Upper lobe of left lung (tissue), 6 donors: ENCODE measurements at places on chromosomes 1 and 21. TPM values are rescaled to one million over a fixed set of nuclear protein-coding genes. Genes with fewer than 3 reads are reported as not detected.
A peak's percentile ranks its signal among the peaks of the same experiment; 100 is the strongest.

DNA sequence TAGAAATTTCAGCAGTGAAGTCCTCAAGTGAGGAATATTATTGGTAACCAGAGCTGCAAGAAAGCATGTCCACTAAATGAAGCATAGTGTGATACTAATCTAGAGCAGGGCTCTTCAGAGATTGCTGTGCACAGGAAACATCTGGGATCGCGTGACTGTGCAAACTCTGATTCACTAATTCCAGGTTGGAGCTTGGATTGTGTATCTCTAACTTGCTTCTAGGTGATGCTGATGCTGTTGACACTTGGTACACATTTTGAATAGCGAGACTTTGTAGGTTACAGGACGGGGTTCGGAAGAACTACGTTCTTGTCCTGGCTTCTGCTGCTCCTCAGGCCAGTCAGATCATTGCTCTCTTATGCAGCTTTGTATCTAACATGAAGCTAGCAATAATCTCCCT is 66.5 kb downstream of the PRRX1 start:
- H3K27me3 ChIP-seq = no peaks in the 10 kb centered on the region
- no peak overlapping the region for H3K4me3 ChIP-seq
- H3K4me1 ChIP-seq = no peaks in the 10 kb centered on the region
- no peaks in the 10 kb centered on the region for H3K36me3 ChIP-seq

PTAFR gene
- total RNA-seq = 40.3 TPM

DNA sequence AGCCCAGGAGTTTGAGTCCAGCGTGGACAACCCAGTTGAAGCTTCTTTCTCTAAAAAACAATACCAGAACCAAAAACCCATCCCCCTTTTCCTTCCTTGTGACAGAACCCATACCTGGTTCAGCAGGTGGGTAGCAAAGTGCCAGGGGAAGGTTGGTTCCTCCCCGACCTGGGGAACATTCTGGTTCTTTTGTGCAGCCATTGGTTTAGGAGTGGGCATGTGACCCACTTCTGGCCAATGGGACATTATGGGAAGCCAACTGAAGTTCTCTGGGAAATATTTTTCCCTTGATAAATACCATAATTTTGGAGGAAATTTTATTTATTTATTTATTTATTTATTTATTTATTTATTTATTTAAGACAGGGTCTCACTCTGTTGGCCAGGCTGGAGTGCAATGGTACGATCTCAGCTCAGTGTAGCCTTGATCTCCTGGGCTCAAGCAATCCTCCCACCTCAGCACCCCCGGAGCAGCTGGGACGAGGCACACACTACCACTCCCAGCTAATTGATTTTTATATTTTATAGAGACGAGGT is 15.8 kb upstream of the MAPKAPK2 start:
- H3K4me3 ChIP-seq = no peak overlapping the region
- no peaks in the 10 kb centered on the region for H3K36me3 ChIP-seq
- no peaks in the 10 kb centered on the region for H3K27me3 ChIP-seq
- peaks cover 26% of the 10 kb centered on the region for H3K4me1 ChIP-seq
- no peak overlapping the region for H3K27ac ChIP-seq

DNA sequence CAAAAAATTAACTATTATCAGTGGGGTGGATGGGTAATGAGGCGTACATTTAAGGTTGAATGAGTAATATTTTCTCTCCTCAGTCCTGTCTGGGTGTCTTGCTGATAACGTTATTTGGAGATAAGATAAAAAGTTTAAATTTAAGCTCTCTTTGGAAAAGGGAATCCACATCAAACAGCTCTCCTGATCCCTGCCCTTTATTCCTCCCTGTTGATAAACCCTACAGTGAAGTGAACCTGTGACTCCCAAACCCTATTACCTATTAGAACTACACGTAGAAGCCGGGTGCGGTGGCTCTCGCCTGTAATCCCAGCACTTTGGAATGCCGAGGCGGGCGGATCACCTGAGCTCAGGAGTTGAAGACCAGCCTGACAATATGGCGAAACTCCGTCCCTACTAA is 9.9 kb upstream of the GPR161 start:
- no peak for DNase-seq
- H3K4me3 ChIP-seq = no peak overlapping the region
- no peaks in the 10 kb centered on the region for H3K36me3 ChIP-seq

FAAH gene
- 50.8 TPM for total RNA-seq

PRELP gene
- 54.8 TPM for total RNA-seq

DNA sequence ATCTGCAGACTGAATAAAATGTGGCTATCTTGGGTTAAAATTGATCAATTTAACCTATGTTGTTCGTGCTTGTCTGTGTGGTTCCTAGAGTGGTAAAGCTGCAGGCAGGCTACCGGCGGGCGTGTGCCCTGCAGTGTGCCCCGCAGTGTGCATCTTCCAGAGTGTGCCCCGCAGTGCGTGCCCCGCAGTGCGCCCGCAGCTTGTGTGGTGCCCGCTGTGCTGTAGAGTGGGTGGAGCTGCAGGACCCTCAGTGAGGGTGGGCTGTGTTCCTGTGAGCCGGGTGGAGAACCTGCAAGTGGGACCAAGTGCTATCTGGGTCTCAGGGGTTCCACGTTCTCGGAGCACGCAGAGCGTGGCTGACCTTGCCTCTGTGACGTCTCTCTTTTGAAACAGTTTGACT is 10.7 kb downstream of the RRP1 start:
- H3K27ac ChIP-seq = no peak overlapping the region
- no peaks in the 10 kb centered on the region for H3K4me1 ChIP-seq
- peaks cover 90% of the 10 kb centered on the region for H3K36me3 ChIP-seq

- DNase-seq = no peak
- H3K4me3 ChIP-seq = peak overlapping the region; percentile 40
- peaks cover 40% of the 10 kb centered on the region for H3K4me1 ChIP-seq
Measured at GRCh38 chr1:59295618-59296017, 1.3 kb upstream of the FGGY start.

DNA sequence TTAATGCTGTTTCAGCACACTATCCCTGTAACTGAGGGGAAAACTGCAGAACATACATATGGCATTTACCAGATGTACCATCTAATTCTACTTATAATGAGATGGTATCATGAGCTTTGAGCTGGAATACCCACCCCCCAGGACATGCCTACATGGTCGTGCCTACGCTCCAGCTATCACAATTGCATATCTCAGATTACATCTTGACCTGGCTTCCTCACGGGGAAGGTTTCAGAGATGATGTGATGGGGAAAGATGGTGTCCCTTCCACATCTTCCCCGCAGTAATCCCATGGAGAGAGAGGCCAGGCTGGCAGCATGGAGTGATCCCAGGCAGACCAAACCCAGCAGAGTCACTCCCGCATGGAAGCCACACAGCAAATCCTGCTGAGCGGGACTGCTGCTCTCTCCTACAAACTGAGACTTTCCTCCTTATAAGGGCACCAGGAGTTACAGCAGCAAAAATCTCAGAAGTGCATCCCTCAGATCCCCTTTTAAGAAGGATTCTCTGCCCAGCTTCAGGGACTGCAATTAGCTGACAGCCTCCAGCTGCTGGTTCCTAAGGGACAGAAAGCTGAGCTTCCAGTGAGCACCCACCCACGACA is 67.1 kb downstream of the KCNH1 start:
- no peak overlapping the region for H3K27ac ChIP-seq
- no peaks in the 10 kb centered on the region for H3K4me1 ChIP-seq
- DNase-seq = no peak
- no peaks in the 10 kb centered on the region for H3K36me3 ChIP-seq
- no peak overlapping the region for H3K4me3 ChIP-seq
- no peaks in the 10 kb centered on the region for H3K27me3 ChIP-seq

- peak overlapping the region; percentile 9 for H3K27ac ChIP-seq
- peak; percentile 35 for DNase-seq
- no peaks in the 10 kb centered on the region for H3K36me3 ChIP-seq
- peaks cover 24% of the 10 kb centered on the region for H3K4me1 ChIP-seq
- H3K4me3 ChIP-seq = no peak overlapping the region
Measured at GRCh38 chr1:25727635-25728286, 72.2 kb upstream of the SELENON start.

DNA sequence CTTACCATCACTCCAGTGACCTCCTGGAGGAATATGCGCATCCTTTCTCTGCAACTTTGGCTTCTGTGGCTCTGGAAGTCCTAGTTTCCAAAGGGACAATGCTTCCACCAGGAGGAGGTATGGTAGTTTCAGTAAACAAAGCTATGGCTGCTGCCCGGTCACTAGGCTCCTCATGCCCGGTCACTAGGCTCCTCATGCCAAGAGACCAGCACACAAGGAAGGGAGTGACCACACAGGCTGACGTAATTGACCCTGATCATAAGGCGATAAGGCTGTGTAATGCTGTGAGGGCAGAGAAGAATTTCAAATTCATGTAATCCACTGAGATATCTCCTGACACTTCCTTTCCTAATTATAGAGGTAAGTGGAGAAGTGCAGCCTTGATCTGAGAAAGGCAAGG is 102.9 kb downstream of the DTL start:
- H3K4me1 ChIP-seq = peaks cover 10% of the 10 kb centered on the region
- DNase-seq = no peak
- H3K27ac ChIP-seq = peak overlapping the region; percentile 41
- no peaks in the 10 kb centered on the region for H3K36me3 ChIP-seq

ITGB2 gene
- total RNA-seq = 435 TPM

DNA sequence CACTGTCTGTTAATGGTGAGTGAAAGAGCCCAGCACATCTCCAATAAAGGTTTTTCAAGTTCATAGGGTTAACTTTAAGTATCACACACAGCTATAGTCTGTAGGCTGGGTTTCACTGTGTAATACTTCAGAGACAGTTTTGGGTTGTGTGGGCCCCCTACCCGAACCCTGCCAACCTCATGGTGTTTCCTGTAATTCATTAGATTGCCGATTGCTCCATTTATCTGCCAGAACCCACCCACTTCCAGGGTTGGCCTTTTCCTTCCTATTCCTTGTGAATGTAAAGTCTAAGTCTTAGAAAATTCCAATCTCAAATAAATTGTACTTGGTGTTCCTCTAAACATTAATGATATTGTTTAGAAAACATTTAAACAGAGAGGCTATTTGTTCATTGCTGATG is 43.6 kb downstream of the CTTNBP2NL start:
- H3K27ac ChIP-seq = peak overlapping the region; percentile 77
- H3K4me3 ChIP-seq = no peak overlapping the region
- no peak for DNase-seq
- H3K27me3 ChIP-seq = no peaks in the 10 kb centered on the region
- H3K36me3 ChIP-seq = no peaks in the 10 kb centered on the region
- peaks cover 34% of the 10 kb centered on the region for H3K4me1 ChIP-seq

GJA5 gene
- total RNA-seq = 59.9 TPM

DNA sequence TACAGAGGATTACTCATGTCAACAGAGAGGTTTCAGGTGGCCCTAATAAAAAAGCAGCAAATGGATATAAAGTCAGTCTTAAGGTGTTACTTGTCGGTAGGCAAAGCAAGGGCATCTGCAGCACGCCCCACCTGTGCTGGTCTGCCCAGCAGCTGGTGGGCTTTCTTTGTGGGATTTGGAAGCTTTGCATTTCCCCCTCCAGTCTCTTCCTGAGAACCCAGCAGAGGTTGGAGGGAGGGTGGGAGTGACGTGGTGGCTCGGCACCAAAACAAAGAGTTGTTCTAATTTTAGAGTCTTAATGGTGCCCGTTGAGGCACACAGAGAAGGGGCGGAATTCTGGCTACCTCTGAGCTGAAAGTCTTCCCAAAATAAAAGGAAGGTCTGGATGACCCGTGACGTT is 4.8 kb upstream of the PCBP3 start:
- no peak overlapping the region for H3K4me3 ChIP-seq
- no peaks in the 10 kb centered on the region for H3K4me1 ChIP-seq
- no peaks in the 10 kb centered on the region for H3K36me3 ChIP-seq
- H3K27ac ChIP-seq = no peak overlapping the region
- no peak for DNase-seq

DNA sequence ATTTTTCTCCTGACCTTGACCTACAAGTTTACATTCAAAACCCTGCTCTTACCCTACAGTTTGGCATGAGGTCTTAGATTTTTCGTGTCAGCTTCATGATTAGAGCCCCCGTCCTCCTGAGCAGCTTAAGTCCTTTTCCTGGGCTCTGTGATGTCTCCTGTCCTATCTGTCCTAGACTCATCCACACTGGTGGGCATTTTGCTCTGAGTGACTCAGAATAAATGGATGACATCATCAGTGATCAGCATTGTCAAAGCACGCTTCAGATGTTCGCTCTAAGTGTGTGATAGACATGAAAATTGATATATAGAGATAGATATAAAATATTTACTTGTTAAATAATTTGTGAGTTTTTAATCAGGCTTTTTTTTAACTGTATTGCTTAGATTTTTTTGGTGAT is 21.8 kb downstream of the RGS13 start:
- H3K27me3 ChIP-seq = no peaks in the 10 kb centered on the region
- no peaks in the 10 kb centered on the region for H3K36me3 ChIP-seq
- H3K4me3 ChIP-seq = no peak overlapping the region
- H3K27ac ChIP-seq = no peak overlapping the region
- no peak for DNase-seq
- no peaks in the 10 kb centered on the region for H3K4me1 ChIP-seq

GRCh38 chr21:41361786-41362604 is at the start of gene MX2:
Gene MX2, plus strand, starts transcription at chr21:41362027. Its CDS starts 14,880 bp downstream, at chr21:41376907.
- H3K4me1 ChIP-seq = peaks cover 31% of the 10 kb centered on the region
- DNase-seq = no peak
- H3K27me3 ChIP-seq = no peaks in the 10 kb centered on the region

GRCh38 chr1:172969611-172970010 is 81.1 kb downstream of the TNFSF18 start:
- H3K27ac ChIP-seq = no peak overlapping the region
- H3K4me1 ChIP-seq = no peaks in the 10 kb centered on the region
- no peaks in the 10 kb centered on the region for H3K27me3 ChIP-seq
- DNase-seq = no peak

OR2T33 gene
- not detected for total RNA-seq

DNA sequence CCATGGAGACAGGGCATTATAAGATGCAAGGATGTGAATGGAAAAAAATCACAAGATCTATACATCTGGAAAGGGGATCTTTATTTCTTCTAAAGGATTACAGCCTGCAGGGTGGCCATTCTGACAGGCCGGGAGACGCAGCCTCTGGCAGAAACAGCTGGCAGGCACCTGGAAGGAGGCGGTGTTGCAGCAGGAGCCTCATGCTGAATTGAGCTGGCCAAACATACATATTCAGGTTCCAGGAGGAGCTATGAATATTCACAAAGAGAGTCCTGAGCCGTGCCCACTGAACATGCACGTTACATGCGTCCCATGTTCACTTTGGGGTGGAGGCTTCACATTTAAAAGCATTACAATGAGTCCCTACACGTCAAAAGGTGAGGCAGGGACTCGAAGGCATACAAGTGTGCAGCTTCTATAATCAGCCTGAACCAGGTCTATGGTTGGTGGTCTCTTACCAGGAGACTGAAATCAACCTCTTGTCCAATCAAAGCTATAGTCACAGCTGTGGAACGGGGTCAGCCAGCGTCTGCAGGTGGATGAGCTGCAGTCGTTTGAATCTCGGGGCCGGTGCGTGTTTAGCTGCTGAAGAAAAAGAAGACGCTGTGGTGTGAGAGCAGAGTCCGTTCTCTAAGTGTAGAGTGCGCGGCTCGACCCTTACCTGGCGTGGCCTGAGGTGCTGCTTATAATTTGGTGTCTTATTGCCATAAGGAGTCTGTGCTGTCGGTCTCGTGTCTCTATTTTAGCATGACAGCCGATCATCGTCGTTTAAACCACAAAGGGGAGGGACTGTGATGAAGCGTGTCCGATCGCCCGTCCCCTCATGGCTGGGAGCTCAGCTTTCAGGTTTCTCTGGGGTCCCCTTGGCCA is 183.0 kb downstream of the ETS2 start:
- H3K27ac ChIP-seq = peak overlapping the region; percentile 79
- no peaks in the 10 kb centered on the region for H3K36me3 ChIP-seq
- no peak for DNase-seq
- H3K4me3 ChIP-seq = no peak overlapping the region
- no peaks in the 10 kb centered on the region for H3K27me3 ChIP-seq

GRCh38 chr1:47963568-47964358 is 33.4 kb downstream of the TRABD2B start:
- no peaks in the 10 kb centered on the region for H3K27me3 ChIP-seq
- no peak for DNase-seq
- H3K4me3 ChIP-seq = no peak overlapping the region
- H3K36me3 ChIP-seq = no peaks in the 10 kb centered on the region
- no peaks in the 10 kb centered on the region for H3K4me1 ChIP-seq
